Mesothelial cell of epicardium (in vitro differentiated cells): ENCODE measurements at places on chromosomes 16 and 17.

DNA sequence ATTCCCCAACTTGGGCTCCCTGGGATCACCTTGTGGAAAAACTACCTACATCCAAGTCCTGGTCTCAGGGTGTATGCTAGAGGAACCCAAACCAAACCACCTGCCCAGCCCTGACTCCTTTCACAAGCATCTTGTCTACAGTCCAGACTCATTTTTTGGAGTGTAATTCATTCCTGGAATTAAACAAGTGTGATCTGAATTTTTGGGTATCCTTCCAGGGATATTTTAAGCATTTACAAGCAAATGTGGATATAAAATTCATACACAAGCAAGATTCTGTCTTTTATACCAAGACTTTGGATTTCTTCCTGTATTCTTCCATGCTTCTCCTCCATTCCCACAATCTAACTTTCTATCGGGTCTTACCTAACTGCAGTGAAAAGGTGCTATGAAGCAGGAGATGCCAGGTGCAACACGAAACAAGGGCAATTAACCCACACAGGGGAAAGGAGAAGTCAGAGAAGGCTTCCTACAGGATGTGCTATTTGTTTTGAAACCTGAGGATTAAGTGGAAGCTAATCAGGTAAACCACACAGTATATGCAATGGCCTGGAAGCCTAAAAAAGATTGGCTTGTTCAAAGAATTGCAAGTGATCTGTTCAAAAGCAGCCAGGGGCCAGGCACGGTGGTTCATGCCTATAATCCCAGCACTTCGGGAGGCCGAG is 417.2 kb upstream of the C16orf82 start:
- no peak for DNase-seq

GRCh38 chr16:30876867-30877266 is 17.0 kb downstream of the BCL7C start:
- no peak for DNase-seq

DNA sequence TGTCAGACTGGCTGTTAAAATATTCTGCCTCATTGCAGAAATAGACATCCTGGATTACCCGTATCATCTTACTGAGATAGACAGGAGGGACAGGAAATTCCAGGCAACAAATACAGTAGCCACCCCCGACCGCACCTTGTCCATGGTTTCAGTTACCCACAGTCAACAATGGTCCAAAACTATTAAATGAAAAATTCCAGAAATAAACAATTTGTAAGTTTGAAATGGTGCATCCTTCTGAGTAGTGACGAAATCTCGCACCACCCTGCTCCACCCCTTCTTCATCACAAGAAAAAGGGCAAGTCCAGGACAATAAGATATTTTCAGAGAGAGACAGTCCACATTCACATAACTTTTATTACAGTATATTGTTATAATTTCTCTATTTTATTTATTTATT is 23.6 kb upstream of the PRSS54 start:
- no peak for DNase-seq

- DNase-seq: no peak
These were observed 21.0 kb downstream of the GLG1 start for GRCh38 chr16:74585846-74586443.

DNA sequence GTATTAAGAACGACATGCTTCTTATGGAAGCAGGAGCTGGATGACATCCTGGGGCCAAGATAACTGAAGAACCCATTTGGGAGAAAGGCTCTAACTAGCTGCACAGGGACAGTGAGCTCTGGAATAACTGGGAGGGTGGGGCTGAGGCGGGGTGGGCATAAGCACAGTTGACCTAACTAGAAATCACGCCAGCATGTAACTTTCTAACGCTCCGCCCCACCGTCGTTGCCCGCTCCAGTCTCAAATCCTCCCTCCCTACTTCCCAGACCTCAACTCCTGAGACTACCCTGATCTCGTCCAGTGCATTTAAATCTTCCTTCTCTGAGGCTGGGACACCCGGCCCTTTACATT is 436 bp downstream of the PHB1 start:
- no peak for DNase-seq

- no peak for DNase-seq
These were observed 154.5 kb downstream of the CBLN1 start for GRCh38 chr16:49127103-49127502.

DNA sequence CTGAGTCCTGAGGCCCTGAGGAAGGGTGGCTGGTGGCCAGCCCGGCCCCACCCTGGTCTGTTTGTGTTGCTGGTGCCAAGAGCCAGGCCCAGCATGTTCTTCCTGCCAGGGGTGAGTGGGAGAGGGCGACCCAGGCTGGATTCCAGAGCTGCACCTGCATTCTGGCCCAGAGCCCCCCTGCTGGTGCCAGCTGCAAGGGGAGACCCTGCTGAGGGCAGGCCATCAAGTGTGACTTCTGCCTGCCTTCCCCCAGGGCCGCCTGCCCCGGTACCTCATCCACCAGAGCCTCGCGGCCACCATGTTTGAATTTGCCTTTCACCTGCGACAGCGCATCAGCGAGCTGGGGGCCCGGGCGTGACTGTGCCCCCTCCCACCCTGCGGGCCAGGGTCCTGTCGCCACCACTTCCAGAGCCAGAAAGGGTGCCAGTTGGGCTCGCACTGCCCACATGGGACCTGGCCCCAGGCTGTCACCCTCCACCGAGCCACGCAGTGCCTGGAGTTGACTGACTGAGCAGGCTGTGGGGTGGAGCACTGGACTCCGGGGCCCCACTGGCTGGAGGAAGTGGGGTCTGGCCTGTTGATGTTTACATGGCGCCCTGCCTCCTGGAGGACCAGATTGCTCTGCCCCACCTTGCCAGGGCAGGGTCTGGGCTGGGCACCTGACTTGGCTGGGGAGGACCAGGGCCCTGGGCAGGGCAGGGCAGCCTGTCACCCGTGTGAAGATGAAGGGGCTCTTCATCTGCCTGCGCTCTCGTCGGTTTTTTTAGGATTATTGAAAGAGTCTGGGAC is 2.4 kb upstream of the TCAP start:
- no peak for DNase-seq

DNA sequence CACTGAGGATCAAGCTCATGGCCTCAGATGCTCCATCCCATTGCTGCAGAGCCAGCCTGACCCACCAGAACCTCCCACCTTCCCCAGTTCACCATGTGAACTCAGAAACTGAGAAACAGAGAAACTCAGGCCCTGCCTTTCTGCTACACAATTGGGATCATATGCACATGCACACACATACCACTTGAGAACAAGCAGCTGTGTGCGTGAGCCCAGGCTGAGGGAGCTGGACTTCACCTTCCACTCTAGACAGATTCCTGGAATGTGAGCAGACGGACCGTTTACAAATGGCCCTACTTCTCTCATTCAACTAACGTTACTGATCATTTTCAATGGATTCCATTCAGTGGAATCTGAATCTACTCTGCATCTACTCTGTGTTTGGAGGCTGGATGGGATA is 1.7 kb upstream of the SPEM2 start:
- DNase-seq: no peak

GRCh38 chr17:41695134-41695661 is 6.5 kb downstream of the EIF1 start:
- DNase-seq: no peak

DNA sequence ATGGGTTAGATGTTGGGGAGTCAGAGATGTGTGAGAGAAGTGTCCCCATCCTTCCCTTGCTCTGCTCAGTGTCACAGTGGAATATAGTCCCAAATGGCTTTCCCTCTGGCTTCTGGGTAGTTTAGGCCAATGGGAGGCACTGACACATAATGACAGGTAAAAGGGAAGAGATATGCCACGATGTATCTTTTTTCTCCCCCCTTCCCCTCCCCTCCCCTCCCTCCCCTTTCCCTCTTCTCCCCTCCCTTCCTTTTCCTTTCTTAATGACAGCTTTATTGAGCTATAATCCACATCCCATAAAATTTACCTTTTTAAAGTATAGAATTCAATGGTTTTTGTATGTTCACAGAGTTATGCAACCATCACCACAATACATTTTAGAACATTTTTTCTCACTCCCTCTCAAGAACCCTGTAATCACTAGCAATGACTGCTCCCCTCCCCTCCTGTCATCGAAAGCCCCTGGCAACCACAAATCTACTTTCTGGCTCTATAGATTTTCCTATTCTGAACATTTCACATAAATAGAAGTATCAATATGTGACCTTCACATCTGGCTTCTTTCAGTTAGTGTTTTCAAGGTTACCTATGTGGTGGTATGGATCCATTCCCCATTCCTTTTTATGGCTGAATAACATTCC is 617 bp upstream of the CCR7 start:
- no peak for DNase-seq

DNA sequence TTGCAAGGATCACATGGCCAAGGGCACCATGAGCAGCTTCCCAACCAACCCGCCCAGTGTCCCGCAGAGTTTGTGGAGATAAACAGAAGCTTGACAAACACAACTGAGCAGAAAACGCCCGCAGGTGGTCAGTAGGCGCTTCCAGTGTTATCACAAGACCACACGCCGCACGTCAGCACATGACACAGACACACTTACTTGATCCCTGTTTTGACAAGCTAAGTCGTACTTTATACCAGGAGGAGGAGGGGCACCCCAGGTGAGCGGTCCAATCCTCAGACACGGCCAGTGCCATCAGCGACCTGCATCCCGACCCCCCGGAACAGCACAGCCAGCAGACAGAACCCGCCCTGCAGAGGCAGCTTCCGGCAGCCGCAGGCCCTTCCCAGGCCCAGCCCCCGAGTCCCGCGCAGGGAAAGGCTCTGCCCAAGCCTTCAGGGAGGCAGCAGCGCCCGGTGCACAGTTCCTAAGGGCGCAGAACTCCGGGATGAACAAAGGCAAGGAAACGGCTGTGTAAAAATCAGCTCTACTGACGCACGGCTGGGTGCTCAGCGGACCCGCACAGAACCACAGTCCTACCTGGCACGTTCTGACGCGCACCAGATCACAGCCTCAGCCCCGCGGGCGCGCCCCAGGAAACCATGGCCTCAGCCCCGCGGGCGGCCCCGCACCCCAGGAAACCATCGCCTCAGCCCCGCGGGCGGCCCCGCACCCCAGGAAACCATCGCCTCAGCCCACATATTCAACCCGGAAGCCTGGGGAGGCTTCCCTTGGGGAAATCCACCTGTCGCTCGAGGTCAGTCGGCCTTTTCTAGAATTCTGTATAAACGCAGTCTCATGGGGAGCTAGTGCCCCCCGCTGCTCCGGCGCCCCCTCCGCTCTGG is 27.8 kb downstream of the AXIN1 start:
- no peak for DNase-seq

DNA sequence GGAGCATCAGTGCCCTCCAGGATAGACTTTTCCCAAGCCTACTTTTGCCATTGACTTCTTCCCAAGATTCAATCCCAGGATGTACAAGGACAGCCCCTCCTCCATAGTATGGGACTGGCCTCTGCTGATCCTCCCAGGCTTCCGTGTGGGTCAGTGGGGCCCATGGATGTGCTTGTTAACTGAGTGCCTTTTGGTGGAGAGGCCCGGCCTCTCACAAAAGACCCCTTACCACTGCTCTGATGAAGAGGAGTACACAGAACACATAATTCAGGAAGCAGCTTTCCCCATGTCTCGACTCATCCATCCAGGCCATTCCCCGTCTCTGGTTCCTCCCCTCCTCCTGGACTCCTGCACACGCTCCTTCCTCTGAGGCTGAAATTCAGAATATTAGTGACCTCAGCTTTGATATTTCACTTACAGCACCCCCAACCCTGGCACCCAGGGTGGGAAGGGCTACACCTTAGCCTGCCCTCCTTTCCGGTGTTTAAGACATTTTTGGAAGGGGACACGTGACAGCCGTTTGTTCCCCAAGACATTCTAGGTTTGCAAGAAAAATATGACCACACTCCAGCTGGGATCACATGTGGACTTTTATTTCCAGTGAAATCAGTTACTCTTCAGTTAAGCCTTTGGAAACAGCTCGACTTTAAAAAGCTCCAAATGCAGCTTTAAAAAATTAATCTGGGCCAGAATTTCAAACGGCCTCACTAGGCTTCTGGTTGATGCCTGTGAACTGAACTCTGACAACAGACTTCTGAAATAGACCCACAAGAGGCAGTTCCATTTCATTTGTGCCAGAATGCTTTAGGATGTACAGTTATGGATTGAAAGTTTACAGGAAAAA is 9.7 kb upstream of the CYLD start:
- DNase-seq: no peak

DNA sequence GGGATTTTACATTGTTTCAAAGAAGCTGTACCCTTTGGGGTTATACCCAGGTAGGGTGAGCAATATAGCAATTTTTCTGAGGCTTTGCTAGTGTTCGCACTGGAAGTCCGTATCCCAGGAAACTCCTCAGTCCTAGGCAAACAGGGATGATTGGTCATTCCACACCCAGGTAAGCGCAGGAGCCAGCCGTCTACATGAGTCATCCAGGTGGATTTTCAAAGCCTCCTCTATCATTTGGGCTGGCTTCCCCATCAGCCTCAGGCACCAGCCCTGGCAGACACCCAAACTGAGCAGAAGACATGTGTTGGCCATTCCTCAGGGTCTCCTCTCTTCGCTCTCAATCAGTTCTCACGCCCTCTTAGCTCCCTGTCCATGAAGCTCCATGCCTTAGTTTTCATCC is 135.6 kb downstream of the AIPL1 start:
- DNase-seq: no peak

DNA sequence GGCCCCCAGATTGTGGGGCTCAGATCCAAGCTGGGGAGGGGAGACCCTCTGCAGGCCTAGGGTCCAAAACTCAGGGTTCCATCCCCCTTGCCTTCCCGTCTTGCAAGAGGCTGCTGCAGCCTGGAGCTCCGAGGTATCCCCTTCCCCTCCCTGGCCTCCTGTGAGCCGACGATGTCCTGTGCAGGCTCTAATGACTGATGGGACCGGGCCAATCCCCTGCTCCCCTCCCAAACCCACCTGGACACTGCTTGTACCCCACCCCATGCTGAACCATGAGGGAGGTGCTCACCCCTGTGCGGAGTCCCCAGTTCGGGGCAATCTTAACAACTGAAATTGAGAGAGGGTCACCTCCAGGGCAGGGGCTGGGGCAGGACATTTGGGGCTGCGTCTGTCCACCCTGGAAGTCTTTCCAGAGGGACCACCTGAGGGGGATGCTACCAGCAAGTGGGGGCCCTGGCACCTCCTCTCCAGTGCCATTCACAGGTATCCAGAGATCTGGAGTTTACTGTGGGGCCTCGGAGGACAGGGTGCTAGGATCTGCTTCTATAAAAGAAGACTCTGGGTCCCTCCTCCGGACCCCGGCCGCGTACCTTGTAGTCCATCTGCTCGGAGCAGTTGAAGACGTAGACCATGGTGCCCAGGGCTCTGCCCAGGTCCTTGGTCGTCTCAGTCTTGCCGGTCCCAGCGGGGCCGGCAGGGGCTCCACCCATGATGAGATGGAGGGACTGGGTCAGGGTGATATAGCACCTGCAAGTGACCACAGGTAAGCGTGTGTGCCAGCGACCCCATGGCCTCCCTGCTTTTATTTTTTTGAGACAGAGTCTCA is 77.3 kb downstream of the DNAH17 start:
- no peak for DNase-seq
